ENCODE measurements at places on chromosomes 11 and 22.

- no peak for DNase-seq
These were observed 13.4 kb downstream of the VWCE start for GRCh38 chr11:61281581-61282250.

DNA sequence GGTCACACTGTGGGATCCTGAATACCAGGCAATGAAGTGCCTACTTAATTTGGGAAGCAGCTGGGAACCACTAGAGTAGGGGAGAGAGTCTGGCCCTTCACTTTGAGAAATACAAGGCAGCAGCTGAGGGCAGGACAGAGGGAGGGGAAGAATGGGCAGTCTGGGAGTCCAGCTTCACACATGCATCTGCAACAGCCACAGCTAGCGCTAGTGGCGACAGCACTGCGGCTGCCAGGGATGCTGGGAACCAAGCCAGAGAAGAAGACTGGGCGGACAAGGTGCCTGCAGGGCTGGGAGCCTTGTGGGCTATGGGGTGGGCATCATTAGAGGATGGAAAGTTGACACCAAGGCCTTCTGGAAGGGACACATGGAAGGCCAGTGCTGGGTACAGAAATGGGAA is 15.8 kb downstream of the SCUBE2 start:
- no peak for DNase-seq

- no peak for DNase-seq
These were observed 5.6 kb downstream of the SHANK3 start for GRCh38 chr22:50678218-50678650.

GRCh38 chr22:38203090-38203810 is 1.5 kb downstream of the MAFF start:
- DNase-seq: no peak

DNA sequence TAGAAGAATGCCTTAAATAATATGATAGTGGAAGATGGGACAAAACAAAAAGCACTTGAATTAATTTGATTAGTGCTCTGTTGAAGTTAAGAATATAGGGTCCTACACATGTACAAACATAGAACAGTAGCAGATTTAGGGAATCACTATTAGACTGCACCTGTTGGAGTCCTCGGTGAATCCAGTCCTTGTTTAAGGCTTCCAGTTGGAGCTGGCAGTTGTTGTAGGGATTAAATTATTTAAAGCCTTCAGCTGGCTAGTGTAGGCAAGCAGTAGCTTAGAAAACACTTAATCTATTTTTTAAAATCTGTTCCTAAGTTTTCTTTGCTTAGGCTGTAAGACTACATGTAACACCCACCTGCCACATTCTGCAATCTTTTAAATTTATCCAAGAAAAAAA is 24.5 kb upstream of the CSTF3 start:
- no peak for DNase-seq

GRCh38 chr22:50486561-50487289 is at the start of gene MIOX:
Gene MIOX (plus strand): TSS chr22:50486859. CDS start chr22:50486898, 39 bp downstream.
- DNase-seq: no peak

DNA sequence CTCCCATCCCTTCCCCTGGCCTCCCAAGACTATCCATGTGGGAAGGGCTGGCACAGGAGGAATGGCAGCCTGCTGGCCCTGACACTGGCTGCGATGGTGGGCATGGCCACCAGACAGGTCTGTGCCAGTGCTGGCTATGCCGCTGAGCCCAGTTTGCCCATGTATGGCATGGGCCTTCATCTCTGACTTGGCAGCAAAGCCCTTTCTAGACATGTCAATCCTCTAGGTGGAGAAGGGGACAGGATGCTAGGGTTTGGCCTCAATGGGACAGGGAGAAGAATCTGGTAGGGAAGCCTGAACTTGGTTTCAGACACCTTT is 8.8 kb downstream of the ZP1 start:
- DNase-seq: no peak

DNA sequence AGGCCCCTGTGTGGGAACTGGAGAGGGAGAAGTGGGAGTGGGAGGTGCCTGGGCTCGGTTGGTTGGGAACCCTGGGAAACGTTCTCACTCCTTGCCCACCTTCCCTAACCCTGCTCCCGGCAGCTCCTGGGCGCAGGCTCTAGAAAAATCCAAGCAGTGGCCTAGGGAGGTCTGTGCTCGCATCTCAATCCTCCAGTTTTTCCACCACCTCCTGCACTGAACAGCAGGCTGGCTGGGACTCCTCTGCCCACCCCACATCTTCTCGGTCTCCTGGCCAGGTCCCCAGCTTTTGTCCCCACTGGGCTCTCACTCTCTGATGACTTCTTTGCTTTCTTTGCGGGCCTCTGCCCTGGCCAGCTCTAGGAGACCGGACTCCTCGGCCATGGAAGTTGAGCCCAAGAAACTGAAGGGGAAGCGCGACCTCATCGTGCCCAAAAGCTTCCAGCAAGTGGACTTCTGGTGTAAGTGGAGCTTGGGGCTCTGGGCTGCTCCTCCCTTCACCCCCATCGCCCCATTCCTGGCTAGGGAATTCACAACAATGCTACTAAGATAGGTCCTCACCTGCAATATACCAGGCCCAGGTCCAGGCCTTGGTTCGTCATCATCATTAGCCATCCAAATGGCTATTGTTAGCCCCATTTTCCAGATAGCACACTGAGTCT is 35.6 kb downstream of the PRDM11 start:
- no peak for DNase-seq

DNA sequence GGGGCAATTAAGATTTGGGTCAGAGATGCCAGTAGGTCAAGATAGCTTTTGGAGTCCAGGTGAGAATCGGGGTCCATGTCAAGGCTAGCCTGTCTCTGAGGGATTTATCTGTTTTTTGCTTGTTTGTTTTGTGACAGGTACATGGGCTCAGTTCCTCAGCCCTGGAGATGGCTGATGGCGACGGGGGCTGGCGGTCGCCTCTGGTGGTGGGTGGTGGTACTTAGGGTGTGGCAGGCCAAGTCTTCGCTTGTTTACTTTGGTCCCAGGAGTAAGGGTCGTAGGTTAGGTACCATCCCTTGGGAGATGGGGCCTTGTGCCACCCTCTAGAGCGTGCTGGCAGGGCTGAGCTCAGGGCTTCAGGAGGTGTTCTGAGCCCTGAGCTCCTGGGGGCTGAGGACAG is 4.7 kb downstream of the SLC25A45 start:
- no peak for DNase-seq

- DNase-seq: no peak
These were observed 45.5 kb downstream of the CELSR1 start for GRCh38 chr22:46491946-46492345.

GRCh38 chr22:19765477-19766239 is 5.1 kb downstream of the TBX1 start:
- DNase-seq: no peak

GRCh38 chr11:12981676-12982522 is 27.2 kb upstream of the RASSF10 start:
- no peak for DNase-seq

DNA sequence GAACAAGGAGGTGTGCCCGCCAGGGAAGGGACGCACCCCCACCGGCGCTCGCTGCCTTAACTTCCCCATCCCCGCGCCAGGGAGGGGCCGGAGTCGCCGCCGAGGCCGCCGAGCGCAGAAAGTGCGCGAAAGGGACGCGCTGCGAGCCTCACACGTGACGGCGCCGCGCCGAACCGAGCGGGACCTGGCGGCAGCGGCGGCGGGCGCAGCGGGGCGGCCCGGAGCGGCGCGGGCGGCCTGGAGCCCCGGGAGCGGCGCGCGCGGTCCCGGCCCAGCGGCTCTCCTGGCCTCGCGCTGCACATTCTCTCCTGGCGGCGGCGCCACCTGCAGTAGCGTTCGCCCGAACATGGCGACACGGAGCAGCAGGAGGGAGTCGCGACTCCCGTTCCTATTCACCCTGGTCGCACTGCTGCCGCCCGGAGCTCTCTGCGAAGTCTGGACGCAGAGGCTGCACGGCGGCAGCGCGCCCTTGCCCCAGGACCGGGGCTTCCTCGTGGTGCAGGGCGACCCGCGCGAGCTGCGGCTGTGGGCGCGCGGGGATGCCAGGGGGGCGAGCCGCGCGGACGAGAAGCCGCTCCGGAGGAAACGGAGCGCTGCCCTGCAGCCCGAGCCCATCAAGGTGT is at the start of gene SORL1:
Gene SORL1 (plus strand): TSS at position 329 of the 623 bp plus-strand sequence. CDS start 18 bp downstream, at position 347.
- no peak for DNase-seq

GRCh38 chr22:37898441-37899181 is 7.5 kb upstream of the MICALL1 start:
- DNase-seq: no peak

DNA sequence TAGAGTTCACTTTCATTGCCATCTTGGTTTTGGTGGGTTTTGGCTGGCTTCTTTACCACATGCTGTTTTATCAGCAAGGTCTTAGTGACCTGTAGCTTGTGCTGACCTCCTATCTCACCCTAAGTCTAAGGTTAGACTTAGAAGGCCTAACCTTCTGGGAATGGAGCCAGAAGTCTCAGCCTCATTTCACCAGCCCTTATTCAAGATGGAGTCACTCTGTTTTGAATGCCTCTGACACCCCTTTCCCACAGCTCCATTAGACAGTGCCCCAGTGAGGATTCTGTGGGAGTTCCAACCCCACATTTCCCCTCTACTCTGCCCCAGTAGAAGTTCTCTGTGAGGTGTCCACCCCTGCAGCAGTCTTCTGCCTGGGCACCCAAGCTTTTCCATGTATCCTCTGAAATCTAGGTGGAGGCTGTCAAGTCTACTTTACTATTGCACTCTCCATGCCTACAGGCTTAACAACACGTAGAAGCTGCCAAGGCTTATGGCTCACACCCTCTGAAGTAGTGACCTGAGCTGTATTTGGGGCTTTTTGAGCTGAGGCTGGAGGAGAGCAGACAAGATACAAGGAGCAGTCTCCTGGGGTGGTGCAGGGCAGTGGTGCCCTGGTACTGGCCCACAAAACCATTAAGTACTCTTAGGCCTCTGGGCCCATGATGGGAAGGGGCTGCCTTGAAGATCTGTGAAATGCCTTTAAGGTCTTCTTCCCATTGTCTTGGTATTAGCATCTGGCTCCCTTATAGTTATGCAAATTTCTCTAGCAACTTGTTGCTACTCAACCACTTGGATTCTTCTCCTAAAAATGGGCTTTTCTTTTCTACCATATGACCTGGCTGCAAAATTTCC is 65.9 kb upstream of the SC5D start:
- no peak for DNase-seq

GRCh38 chr11:87405356-87405755 is 367.6 kb downstream of the TMEM135 start:
- no peak for DNase-seq

DNA sequence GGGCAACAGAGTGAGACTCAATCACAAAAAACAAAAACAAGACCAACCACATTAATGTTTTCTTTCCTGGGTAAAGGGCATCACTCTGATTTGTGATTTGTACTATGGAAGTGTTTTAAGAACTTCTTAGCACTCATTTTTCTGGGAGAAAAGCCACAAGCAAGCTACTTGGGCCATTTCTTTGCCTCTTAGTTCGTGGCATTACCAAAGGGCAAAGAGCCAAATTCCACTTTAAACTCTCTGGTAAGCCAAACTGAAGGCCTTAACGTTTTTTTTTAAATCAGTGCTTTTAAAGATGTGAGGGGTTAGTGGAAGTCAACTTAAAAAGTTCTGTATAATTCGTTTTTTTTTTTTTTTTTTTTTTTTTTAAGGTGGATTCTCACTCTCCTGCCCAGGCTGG is 36.9 kb downstream of the CAT start:
- DNase-seq: no peak

GRCh38 chr11:130606178-130606577 is 157.7 kb downstream of the ADAMTS15 start:
- no peak for DNase-seq

DNA sequence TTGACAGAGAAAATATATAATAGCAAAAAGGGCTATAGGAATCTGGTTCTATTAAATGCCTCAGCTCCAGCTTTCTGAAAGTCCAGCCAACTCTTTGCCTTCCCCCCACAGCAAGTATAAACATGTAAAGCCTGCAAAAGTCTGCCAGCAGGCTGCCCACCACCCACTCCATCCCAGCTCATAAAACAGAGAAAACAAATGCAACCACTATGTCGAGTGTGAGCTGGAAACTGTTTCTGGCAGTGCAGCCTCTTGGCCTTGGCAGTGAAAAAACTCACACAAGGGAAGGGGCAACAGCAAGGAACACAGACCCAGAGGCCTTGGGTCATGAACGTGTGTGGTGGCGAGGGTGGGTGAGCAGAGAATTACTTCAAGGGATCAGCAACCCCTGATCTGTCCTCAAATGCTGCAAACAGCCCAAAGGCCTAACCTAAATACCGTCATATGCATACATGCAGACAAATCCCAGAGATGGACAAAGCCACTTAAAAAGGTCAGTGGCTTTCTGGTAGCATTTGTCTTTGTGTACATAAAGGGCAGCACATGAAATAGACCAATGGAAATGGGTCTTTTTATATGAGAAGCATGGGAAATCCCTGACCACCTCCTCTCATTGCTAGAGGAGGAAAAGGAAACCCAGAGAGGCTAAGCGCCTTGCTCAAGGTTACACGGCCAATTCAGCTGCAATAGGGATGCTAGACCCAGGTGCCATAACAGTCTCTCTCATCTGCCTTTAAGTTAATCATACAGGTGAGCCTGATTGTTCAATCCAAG is 74.8 kb downstream of the NAT10 start:
- no peak for DNase-seq

DNA sequence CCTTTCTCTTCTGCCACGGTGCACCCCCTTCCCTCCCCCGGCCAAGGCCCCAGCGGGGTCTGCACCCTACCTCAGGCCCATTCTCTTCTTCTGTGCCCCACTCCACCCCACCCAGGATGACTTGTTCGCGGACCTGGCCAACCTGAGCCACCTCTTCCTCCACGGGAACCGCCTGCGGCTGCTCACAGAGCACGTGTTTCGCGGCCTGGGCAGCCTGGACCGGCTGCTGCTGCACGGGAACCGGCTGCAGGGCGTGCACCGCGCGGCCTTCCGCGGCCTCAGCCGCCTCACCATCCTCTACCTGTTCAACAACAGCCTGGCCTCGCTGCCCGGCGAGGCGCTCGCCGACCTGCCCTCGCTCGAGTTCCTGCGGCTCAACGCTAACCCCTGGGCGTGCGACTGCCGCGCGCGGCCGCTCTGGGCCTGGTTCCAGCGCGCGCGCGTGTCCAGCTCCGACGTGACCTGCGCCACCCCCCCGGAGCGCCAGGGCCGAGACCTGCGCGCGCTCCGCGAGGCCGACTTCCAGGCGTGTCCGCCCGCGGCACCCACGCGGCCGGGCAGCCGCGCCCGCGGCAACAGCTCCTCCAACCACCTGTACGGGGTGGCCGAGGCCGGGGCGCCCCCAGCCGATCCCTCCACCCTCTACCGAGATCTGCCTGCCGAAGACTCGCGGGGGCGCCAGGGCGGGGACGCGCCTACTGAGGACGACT is 15.9 kb downstream of the RTN4RL2 start:
- DNase-seq: no peak

DNA sequence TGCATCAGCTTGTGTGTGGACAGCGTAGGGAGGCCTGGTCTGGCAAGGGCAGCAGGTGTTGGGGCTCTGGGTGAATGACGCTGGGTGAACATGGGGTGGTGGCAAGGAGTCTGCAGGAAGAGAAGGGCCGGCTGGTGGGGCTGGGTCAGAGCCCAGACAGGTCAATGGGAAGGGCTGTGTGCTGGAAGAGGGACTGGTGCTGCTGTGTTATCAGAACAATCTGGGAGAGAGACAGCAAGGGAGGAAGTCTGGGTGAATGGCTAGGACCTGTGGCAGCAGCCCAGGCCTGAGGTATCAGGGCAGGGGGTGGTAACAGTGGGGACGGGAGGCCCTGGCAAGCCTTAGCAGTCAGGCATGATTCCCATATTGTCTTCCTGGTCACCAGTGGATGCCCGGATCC is 206.7 kb downstream of the SNX19 start:
- no peak for DNase-seq
